Right forelimb (tissue), 1 donor: ENCODE measurements at places on chromosomes 4 and X.

GRCh38 chr4:8817096-8817812 lies 54.4 kb downstream of the HMX1 start:
- DNase-seq, result peak; percentile 17

DNA sequence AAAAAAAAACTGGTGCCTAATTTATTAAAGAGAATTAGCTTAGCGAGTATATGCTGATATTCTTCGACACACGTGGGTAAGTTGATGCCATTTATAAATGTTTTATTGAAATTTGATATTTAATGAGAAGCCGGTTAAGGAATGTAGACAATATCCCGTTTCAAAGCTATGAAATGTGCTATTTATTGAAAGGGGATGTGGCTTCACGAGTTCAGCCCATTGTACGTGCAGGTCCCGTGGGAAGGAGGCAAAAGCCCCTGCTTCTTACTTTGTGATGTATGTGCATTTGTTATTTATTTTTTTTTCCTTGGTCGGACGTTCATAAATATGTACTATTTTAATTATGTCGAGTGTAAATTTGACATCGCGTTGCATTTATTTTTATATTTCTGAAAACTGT lies 20.2 kb downstream of the SHOX start:
- no peak for DNase-seq

DNA sequence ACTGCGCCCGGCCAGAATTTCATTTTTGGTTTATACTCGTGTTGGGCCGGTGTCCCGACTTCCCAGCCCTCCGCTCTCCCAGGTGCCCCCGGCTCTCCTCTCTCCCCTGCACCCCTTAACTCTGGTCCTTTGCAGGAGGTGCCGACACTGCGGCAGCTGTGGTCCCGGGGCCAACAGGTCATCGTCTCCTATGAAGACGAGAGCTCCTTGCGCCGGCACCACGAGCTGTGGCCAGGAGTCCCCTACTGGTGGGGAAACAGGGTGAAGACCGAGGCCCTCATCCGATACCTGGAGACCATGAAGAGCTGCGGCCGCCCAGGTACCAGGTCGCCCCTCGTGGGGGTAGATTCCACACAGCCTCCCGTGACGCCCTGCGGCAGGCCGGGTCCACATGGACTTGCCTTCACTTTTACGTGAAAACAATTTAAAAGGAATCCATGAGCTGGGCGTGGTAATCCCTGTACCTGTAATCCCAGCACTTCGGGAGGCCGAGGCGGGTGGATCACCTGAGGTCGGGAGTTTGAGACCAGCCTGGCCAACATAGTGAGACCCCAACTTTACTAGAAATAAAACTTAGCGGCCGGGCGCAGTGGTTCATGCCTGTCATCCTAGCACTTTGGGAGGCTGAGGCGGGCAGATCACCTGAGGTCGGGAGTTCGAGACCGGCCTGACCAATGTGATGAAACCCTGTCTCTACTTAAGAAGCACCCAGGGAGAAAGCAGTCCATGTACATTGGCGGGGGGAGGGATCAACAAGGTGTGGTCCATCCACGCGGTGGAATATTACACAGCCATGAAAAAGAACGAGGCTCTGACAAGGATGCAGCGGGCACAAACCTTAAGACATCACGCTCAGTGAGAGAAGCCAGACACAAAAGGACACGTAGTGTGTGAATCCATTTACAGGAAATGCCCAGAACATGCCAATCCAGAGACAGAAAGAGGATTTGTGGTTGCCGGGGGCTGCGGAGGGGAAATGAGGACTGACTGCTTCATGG lies 12.0 kb downstream of the PLCXD1 start:
- no peak for DNase-seq

- no peak for DNase-seq
These were observed 33.2 kb upstream of the SMS start for GRCh38 chrX:21907260-21907659.

GRCh38 chrX:5650904-5651303 lies 577.8 kb downstream of the NLGN4X start:
- no peak for DNase-seq

- DNase-seq, result peak; percentile 92
These were observed 1.0 kb upstream of the PDGFRA start for GRCh38 chr4:54228056-54228527.

- DNase-seq, result no peak
These were observed 17.3 kb upstream of the C1GALT1C1 start for GRCh38 chrX:120647127-120647526.

DNA sequence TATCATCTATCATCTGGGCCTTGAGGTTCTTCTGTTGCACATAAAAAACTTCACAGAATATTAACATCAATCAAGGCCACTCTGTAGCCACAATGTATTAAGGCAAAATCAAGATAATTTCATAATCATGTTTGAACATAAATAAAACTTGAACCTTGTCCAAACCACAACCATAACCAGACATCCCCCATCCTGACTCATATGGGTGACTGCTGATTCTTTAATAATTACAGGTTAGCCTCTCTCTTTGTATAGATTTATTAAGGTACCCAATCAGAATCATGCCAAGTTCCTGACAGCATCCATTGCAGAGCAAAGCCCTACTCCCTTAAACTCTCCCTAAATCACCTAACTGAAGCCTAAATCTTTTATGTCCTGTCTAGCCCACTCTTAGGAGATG lies 16.7 kb upstream of the AREG start:
- DNase-seq, result no peak

- DNase-seq, result no peak
These were observed 398.7 kb upstream of the PPP1R2C start for GRCh38 chrX:43176686-43177085.
